ENCODE measurements at places on chromosomes 1 and 21.

GRCh38 chr1:61004262-61005003, 77.9 kb upstream of the NFIA start:
- peak; percentile 3 for DNase-seq

DNA sequence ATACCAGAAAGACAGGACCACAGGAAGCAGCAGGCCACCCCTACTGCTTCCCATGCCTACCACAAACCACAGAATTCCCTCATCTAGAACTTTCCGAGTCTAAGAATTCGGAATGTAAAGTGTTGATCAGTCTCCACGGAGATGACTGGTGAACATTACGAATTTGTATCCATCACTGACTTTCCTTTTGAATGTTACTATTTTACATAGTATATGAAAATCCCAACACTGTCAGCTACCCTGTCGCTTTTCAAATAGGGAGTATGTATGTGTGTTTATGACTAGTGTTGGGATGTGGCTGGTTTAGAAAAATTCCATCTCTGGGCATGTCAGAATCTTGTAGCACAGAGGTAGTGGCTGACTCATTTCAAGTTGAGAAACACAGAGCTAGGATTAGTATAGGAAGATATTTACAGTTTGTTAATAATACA, 118.2 kb downstream of the COQ8A start:
- DNase-seq, result no peak

DNA sequence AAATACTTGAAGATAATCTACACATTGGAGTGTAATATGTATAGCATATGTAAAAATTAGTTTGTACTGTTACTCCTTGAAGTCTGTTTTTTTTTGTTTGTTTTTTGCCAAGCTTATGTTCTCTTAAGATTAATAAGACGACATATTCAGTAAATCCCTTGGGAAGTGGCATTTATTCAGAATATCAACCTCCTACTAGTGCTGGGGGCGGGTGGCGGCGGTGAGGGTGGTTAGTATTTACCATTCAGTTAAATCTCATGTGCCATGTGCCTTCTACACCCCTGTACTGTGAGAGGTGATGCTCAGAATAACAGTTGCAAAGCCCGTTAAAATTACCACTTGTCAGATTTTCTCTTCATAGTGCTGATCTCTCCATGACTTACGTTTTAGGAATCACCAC, 3.0 kb downstream of the BACH1 start:
- no peak for DNase-seq

GRCh38 chr1:220552672-220553260, 24.8 kb downstream of the MARK1 start:
- DNase-seq, result no peak

- DNase-seq, result no peak
Observed at GRCh38 chr1:204154568-204155255, 2.9 kb upstream of the ETNK2 start.

- no peak for DNase-seq
Observed at GRCh38 chr1:97451046-97451826, 469.6 kb downstream of the DPYD start.

DNA sequence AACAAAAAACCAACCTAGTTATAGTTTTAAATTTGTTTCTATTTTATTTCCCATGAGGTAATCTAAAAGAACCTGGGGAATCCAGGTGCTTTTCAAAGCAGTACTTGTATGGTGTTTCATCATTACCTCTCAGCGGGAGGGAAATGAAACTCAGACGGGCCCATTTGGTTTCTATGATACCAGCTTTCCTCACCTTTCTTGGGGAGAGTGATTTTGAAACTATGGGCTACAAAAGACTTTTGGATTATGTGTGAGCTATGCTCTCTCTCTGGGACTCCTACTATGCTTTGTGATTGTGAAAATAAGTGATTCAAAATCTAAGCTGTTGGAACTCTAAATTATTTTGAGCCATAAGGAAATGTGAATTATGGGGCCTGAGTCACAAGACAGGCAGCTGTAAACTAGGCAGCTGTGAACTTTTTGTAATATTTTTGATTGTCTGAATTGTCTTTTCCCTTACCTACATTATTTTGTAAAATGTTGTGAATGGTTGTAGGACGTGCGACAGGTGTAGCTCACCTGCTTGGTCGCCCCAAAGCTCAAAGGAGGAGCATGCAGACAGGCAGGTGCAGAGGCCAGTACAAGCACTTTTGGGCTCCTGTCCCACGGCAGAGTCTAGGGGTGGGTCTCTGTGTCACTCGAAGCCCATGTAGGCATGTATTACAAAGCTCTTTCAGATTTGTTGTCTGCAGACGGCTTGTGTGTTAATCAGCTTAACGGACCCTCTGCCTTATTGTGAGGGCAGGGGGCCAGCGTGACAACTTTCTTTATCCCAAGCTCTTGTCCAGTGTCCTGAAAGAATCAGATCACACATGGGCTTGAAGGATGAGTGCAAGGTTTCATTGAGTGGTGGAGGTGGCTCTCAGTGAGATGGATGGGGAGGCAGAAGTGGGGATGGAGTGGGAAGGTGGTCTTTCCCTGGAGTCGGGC, 64.8 kb upstream of the BACH1 start:
- DNase-seq, result no peak

- DNase-seq, result no peak
Observed at GRCh38 chr1:87684194-87684593, 355.5 kb downstream of the LMO4 start.

DNA sequence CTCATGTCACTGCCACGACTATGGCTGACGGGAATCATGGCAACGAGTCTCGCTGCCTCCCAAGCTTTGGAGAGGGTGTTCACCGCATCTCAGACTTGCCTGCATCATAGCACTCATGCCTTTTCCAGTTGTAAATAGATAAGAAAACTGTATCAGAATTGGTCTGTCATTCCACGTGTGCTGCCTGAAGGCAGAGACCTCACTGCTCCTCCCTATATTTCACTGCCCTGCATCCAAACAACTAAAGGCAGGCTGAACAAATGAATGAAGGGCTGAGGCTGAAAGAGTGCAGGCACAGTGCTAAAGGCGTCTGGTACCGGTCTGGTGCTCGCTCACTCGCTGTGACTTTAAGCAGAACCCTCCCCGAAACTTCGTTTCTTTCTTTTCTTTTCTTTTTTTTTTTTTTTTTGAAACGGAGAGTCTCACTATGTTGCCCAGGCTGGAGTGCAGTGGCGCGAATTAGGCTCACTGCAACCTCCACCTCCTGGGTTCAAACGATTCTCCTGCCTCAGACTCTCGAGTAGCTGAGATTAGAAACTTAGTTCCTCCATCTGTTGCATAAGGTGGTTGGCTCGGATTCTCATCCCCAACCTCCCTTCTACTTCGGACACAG, 542 bp downstream of the EIF2B3 start:
- DNase-seq, result peak; percentile 9

- DNase-seq, result no peak
Observed at GRCh38 chr1:27591622-27592021, 12.3 kb downstream of the AHDC1 start.

- DNase-seq, result no peak
Observed at GRCh38 chr1:95640746-95641145, 406.7 kb downstream of the RWDD3 start.

DNA sequence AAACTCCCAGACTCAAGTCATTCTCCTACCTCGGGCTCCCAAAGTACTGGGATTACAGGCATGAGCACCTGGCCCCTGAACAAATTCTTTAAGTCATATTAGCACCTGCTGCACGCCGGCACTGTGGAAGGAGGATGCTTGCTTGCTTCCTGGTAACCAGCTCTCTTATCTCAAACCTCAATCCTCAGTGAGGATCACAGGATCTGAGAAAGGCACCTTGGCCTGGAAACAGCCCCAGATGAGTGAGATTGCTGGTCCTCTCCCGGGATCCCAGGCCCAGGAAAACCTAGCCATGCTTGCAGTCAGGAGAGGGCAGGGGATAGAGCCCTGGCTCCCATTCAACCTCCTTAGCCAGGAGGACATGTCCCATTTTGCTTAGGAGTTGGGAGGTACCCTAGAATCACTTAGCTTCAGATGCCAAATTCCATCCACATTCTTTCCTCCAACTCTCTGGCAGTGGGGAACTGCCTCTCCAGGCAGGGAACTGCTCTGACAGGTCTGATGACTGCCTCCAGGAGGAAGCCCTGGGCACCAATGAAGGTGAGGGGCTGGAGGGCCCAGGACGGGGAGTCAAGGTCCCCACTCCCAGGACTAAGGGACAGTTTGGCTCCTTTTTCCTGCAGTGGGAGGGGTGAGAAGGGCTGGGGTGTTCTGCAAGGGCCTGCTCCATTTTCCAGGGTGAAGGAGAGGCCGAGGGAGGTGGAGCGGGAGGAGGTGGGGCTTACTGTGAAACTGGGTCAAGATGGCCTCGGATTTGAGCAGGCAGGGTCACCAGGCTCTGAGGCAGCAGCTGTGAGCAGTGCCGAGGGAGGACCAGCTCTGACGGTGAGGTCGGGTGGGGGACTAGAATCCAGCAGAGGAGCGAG, 9.5 kb downstream of the GPR37L1 start:
- no peak for DNase-seq

- DNase-seq, result peak; percentile 61
Observed at GRCh38 chr21:33403786-33404585, 773 bp downstream of the IFNGR2 start.

GRCh38 chr1:239765163-239765562, 326.5 kb upstream of the FMN2 start:
- no peak for DNase-seq

DNA sequence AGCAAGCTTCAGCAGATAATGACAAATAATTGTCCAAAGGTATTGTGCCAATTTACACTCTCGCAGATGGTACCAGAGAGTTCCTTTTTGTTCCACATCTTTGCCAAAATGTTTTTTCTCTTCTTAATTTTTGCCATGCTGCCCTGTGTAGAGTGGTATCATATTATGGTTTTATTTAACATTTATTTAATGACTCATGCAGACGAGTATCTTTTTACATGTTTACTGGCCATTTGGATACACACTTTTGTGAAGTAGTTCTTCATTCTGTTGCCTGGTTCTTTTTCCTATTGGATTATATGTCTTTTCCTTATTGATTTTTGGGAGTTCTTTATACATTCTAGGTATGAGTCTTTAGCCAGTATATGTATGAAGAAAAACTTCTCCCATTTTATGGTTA, 151.1 kb downstream of the PCNX2 start:
- no peak for DNase-seq

Data from KBM-7 (cell line).